Fibroblast of upper back skin (primary cell): ENCODE measurements at places on chromosomes 3 and 15.

- no peak for DNase-seq
Measured at GRCh38 chr3:186432189-186432588, 70.2 kb upstream of the DGKG start.

DNA sequence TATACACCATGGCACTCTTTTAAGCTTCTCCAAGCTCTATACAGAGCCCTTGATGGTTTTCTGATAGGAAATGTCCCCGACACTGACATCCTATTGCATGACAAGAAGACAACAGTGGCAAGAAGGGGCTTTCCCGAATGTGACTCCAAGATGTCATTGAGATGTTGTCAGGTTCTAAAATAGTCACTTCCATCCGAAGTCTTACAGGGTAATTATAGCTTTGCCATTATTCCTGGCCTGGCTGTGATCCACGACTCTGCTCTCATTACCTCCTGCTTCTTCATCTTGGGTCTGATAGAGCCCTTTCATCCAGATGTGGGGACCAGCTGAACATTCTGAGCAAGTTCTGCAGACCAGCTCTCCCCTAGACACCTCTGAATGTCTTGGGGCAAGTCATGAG is 40.6 kb upstream of the ADAMTS9 start:
- DNase-seq: no peak

DNA sequence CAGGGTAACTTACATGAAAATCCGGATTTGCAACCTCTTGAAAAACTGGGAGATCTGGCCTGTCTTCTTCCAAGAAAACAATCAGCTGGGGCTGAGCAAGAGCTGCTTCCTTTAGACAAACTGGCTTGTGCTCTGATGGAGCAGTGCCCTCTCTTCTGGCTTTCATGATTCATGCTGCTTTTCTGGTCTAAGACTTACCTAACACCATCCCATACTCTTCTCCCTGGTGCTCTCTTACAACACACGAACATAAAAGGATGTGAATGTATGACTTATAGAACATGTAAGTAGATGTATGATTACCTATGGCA is 9.9 kb downstream of the TJP1 start:
- DNase-seq: peak; percentile 56

GRCh38 chr3:42717306-42717705 is 14.7 kb upstream of the HHATL start:
- DNase-seq: no peak

DNA sequence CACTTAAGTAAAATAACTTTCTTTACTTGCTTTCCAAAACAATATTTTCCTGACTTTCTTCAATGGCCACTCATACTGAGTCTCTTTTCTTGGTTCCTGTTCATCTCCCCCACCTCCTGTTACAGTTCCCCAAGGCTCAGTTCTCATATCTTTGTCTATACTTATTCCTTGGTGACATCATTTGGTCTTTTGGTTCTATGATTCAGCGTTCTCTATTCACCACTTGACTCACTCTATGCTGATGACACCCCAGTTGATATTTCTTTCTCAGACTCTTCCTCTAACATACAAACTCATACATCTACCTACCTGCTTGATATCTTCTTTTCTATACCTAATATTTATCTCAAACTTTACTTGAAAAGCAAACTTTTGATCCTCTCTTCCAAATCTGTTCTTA is 85.0 kb upstream of the P3H2 start:
- peak; percentile 77 for DNase-seq

DNA sequence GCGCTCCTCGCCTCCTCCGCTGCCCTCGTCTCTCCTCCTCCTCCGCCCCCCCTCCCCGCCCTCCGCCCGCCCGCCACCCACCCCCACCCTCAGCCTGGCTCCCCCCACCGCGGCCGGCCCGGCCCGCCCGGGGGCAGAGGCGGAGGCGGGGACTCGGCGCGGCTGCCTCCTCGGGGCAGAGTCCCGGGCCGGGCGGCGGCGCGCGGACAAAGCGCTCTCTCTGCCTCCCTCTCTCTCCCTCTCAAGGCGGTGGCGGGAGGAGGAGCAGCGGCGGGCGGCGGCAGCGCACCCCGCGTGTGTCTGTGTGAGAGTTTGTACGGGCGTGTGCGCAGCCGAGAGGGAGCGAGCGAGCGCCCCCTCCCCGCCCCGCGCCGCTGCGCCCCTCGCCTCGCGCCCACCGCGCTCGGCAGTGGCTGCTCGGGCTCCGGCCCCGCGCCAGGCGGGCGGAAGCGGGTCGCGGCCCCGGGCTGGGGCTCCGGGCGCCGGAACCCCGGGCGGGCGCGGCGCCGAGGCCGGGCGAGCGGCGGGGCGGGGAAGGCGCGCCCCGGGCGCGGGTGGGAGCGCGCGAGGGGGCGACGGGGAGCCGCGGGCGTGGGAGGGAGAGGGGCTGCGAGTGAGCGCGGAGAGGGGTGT is at the start of gene IGF2BP2:
IGF2BP2 (minus strand) TSS at position 37 of the 633 bp plus-strand sequence. CDS start 82 bp downstream, outside the sequence.
- DNase-seq: peak; percentile 87

DNA sequence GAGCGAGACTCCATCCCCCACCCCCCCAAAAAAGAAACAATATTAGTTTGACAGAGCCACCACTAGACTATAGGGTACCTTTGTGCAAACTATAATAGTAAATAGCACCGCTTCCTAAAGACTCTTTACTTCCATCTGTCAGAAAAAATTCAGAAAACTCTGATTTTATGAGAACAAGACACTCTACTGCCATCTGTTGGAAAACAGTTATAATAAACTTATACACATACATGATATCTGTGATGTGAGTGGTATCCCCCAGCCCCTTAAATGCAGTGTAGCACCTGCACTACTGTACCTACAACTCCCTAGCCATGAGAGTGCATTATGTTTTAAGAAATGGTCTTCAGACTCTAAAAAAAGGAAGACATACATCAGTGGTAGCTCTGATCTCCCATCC is 47.1 kb upstream of the CTDSPL start:
- no peak for DNase-seq

GRCh38 chr15:54159012-54159411 is 180.8 kb downstream of the UNC13C start:
- DNase-seq: no peak

- peak; percentile 23 for DNase-seq
Measured at GRCh38 chr3:57221883-57222282, 5.6 kb upstream of the APPL1 start.

DNA sequence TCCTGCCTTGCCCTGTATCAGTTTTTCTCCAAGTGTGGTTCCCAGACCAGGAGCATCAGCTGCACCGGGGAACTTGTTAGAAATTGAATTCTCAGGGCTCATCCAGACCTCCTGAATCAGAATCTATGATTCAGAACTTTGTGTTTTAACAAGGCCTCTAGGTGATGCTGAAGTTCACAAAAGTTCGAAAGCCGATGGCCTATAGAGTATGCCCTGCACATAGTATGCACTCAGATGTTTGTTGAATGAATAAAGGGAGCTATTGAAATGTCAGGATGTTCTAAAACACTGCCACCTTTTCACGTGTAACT is 664 bp upstream of the LARP6 start:
- peak; percentile 66 for DNase-seq

DNA sequence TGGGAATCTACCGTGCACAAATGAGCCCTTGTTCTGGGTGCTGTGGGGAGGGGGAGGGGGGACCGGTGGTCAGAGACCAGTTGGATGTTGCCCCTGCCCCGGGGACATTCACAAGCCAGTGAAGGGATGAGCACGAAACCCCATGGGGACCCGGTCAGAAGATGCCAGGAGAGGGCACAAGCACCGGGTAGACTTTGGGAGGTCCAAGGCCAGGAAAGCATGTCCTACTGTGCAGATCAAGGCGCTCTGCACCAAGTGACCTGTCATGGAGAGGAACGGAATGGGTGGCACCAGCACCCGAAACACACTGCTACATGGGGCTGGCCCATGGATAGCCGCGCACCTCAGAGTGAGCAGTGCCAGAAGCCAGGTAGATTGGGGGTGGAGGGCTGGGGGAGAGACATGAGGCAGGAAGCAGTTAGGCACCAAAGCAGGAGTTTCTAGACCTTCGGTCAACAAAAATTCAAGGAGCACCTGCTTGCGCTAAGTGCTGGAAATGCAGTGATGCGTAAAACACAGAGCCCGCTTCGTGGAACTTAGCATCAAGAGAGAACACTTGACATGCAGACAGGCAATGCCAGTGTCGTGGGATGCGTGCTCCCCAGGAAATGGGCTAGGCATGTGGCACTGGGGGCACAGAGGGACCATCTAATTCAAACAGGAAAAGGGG is 99.1 kb downstream of the CPN2 start:
- DNase-seq: no peak
